ENCODE measurements at places on chromosomes 3 and 15.

- no peak for DNase-seq
Observed at GRCh38 chr15:99930696-99931095, 197.5 kb upstream of the LYSMD4 start.

DNA sequence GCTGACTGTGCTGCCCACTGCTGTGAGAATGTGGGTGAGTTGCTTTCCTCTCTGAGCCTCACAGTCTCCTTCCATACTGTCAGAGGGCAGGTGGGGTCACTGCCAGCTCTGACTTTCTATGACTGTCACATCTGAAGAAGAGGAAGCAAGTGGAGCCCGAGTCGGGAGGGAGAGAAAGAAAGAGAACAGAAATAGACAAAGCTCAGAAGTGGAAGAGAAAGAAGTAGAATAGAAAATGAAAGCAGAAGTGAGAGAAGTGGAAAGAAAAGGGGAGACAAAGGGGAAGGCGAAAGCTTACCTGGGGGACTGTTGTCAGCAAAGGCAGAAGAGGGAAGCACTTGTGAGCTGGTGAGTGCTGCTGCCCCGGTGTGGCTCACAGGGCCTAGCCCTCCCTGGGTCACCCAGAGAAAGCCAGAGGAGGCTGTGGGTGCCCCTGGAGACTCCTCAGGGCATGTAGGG is 57.9 kb downstream of the EPHB1 start:
- DNase-seq, result no peak

GRCh38 chr15:85759376-85759775 is 35.3 kb downstream of the KLHL25 start:
- DNase-seq, result no peak

DNA sequence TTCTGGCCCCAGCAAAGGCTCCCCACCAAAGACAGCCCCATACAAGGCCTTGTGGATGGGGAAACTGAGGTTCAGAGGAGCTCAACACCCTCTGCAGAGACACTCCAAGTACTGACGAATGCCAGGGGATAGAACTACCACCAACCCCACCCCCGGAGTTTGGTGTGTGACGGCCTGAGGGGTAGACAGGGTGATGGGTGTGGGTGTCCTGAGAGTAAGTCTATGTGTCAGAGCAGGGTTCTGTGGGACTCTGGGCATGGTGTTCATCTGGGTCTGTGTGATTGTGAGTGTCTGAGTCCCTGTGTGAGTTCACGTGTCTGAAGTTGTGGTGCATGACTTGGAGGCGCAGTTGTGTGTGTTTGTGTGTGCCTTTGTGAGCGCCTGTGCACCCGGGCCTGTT is 7.4 kb downstream of the PTH1R start:
- DNase-seq, result no peak

- no peak for DNase-seq
Observed at GRCh38 chr15:90813796-90814190, 54.6 kb upstream of the FURIN start.

GRCh38 chr3:50383750-50384149 is 24.4 kb upstream of the TMEM115 start:
- DNase-seq, result no peak

DNA sequence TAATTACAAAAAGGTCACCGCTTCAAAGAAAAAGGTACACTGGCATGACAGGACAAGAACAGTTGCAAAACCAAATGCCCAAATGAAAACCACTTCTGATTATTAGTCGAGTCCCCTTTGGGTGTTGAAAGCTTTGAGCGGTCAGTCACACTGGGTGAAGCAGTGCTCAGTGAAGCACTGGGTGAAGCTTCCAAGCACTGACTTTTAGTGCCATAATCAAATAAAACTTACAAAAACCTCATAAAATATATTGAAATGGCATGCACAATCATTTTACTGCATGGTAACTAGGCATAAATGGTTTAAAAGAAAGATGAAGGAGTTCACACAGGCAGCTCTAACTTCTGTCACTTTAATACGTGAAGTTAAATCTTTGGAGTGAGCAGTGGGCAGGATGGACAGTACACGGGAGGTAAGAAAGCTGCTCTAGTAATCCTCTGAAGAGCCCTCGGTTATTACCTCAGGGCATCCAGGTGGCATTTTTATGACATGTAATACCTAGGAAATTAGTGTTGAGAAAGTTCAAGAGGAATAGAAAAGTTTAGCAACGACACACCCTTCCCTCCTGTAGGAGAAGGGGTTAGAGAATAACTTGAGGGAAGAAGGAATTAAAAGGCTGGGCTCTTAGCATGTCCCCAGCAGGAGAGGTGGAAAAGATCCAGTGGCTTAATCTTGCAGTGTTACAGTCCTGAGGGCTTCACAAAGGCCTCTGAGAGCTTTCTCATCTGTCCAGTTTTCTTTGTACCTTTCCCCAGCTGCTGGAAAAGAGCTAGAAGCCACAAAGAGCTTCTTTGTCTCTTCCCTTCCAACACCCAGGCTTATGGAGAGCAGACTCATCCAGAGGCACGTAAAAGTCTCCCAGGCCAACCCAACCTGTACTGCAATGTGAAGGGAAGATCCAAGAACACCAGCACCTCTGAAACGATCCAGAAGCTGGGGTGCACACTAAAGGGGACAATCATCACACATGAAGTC is 64.9 kb upstream of the MYO5C start:
- DNase-seq, result no peak

- no peak for DNase-seq
Observed at GRCh38 chr15:78239811-78240210, 5.4 kb upstream of the ACSBG1 start.

- no peak for DNase-seq
Observed at GRCh38 chr3:48238531-48239085, 2.3 kb upstream of the ZNF589 start.

DNA sequence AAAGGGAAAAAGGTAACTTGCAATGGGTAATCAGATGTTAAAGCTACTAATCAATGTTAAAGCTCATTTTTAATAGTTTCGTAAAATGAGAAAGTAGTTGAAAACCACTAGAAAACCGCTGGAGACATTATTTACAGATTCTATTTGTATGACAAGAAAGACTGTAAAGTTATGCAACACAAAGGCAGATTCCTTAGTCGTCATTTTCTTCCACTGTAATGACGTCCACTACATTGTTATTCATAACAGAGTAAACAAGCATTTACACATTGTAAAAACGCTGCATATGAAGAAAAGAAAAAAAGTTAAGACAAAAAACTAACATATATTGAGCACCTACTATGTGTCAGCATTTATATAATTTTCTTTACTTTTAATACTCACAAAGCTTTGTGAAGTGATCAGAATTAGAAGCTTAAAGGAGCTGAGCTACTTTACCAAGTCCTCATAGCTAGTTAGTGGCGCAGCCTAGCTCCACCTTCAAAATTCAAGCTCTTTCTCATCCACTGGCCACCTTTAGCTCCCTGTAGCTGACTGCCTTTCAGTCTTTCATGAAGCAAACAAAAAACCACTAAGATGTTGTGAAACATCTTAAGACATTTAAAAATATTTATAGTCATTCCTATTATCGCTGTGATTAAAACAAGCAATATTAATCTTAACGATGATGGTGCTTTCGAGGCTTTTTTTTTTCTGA is 100.1 kb upstream of the CDIN1 start:
- DNase-seq, result no peak

GRCh38 chr15:35061161-35061824 is 23.8 kb downstream of the NANOGP8 start:
- DNase-seq, result no peak

- no peak for DNase-seq
Observed at GRCh38 chr3:126535636-126536035, 11.7 kb downstream of the CHST13 start.

DNA sequence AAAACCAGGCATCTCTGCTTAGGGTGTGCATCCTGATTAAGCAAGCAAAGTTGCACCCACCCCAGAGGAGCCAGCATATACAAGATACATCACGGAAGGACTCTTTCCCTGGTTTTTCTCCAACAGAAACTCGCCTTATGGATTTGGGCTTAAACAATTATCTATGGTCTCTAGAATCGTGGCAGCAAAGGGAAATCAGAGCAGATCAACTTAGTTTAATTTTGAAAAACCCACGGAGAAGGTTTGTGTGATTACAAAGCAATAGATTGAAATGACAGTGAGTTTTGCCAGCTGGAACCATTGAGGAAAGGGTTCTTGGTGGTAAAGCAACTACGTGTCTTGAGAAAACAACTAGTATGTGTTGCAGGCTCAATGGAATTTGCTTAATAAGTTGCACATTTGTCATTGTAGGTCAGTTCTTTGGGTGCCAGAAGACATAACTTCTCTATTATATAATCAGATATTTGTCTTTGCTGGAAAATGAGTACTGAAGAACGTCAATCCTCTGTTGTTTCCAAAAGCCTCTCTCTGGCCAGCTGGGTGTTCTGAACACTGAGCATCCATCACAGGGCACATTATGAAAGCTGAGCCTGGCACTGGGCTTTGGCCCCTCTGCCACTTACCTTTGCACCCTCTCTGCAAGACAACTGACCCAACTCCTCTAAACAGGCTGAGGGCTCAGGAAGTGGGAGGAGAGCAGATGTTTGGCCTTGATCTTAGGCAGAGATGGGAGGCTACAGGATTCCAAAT is 75.7 kb upstream of the FBN1 start:
- DNase-seq, result no peak

- DNase-seq, result no peak
Observed at GRCh38 chr15:78982736-78983135, 37.9 kb upstream of the CTSH start.

- no peak for DNase-seq
Observed at GRCh38 chr15:101318147-101318819, 23.2 kb upstream of the SNRPA1 start.

DNA sequence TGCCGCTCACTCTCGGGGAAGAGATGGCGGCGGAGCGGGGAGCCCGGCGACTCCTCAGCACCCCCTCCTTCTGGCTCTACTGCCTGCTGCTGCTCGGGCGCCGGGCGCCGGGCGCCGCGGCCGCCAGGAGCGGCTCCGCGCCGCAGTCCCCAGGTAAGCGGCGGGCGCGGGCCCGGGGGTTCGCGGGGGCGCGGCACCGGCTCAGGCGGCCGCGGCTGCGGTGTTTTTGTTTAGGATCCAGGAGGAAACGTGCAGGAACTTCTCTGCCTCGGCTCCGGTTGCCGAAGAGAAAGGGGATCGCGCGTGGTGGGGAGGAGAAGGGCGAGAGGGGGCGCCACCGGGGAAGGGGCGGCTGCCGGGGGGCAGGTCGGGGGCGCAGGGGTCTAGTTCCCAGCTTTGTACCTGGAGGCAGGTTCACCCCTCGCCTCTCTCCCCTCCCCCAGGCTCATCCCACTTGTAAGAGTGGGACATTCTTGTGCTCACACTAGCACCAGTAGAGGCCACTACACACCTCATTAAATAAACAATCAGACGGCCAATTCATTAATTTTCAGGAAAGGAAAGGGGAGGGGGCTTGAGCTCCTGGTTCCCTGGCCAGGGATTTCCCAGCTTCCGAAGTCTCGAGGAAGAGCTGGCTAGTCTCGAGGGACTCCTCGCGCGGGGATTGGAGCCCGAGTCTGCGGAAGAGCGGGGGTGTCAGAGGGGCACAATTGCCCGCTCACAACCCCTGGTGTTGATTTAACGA is 562 bp downstream of the NEO1 start:
- DNase-seq, result no peak

GRCh38 chr3:19213603-19214220 is 65.4 kb downstream of the KCNH8 start:
- DNase-seq, result no peak

GRCh38 chr15:63188247-63188925 is 1.0 kb upstream of the RAB8B start:
- no peak for DNase-seq

DNA sequence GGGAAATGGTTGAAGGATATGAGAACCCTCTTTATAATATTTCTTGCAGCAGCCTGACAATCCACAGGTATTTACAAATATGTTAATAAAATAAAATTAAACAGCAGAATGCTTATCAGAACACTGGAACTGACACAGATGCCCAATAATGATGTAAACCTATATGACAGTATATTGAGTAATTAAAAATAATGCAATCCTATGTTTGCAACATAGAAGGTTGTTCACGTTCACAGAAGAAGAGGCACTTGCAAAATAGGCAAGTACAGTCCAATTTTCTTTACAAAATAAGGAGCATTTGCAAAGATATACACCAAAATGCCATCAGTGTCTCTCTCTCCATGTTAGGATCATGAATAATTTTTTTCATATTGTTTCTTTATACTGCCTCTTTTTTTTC is 397.0 kb upstream of the WNT5A start:
- no peak for DNase-seq

Data from activated naive CD4-positive, alpha-beta T cell (primary cell).